ENCODE measurements at places on chromosomes 6 and 20. TPM values are rescaled to one million over a fixed set of nuclear protein-coding genes. Genes with fewer than 3 reads are reported as not detected.
A peak's percentile ranks its signal among the peaks of the same experiment; 100 is the strongest.

The PLEKHG1 gene
- 5.0 TPM for total RNA-seq

The PRDM13 gene
- not detected for total RNA-seq

- DNase-seq, result no peak
Measured at GRCh38 chr20:37566590-37567330, 39.1 kb upstream of the BLCAP start.

GRCh38 chr6:29651413-29652197 is 5.3 kb upstream of the MOG start:
- no peak for DNase-seq

- DNase-seq, result peak; percentile 67
Measured at GRCh38 chr6:111737065-111737521, 131.4 kb upstream of the TRAF3IP2 start.
